ENCODE measurements at places on chromosomes 1 and 21.

- DNase-seq: no peak
These were observed 214.9 kb downstream of the BARHL2 start for GRCh38 chr1:90502194-90502593.

GRCh38 chr1:60709426-60709825 is 372.9 kb upstream of the NFIA start:
- DNase-seq: no peak

DNA sequence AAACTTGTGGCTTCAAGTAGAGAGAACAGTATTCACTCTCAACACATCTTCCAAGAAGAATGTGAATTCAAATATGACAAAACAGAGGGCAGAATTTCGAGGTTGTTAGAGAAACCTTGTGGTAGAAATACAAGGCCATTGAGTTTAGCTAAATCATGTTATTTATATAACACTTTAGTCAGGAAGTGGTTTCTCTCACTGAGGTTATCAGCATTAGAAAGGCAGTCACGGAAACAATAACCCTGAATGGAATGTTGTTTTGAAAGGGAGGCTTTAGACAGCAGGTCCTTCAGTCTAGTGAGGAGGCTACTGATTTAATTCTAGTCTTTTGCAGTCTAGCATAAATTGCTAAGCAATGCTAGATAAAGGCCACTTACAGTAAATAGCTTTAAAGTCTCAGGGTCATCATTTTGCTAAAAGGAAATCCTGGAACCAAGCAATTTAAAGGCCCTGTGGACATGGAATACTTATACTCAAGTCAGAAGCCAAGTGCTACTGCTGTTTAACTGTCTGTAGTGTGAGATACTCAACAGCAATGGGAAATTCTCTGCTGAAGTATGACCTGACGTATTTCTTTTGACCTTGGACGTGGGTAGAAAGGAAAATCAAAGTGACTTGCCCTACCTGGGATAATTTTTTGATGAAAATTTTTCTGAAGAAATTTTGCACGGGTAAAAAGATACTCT is 89.0 kb upstream of the CHODL start:
- DNase-seq: no peak

DNA sequence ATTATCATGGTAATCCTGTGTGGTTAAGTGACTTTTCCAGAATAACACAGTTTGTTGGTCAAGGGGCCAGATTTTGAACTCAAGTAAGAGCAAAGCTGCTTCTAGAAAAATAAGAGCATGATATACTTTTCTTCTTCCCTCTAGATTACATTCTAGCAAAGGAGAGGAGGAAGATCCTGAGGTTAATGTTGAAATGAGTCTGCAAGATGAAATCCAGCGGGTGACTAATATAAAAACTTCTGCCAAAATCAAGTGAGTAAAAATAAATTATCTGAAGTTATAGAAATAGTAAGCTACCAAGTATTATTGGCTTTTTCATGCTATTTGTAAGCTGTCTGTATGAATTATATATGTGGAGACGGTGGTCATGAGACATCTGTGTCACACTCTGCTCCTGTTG is 12.8 kb downstream of the WDR3 start:
- DNase-seq: no peak

GRCh38 chr1:211577819-211578639 is 932 bp downstream of the SLC30A1 start:
- no peak for DNase-seq

GRCh38 chr1:204564835-204565234 is 48.6 kb downstream of the MDM4 start:
- DNase-seq: no peak

All from cortex of kidney (tissue), 1 donor.